ENCODE measurements at places on chromosomes 13 and 19. TPM values are rescaled to one million over a fixed set of nuclear protein-coding genes. Genes with fewer than 3 reads are reported as not detected.
A peak's percentile ranks its signal among the peaks of the same experiment; 100 is the strongest.

Gene MEIS3
- not detected for total RNA-seq

Gene SMIM44
- total RNA-seq = not detected

Gene KIR2DL4
- 0.30 TPM for total RNA-seq

Gene PSG2
- not detected for total RNA-seq

Gene ZNF724
- total RNA-seq = 17.0 TPM

Gene GJB2
- total RNA-seq = 5.4 TPM

DNA sequence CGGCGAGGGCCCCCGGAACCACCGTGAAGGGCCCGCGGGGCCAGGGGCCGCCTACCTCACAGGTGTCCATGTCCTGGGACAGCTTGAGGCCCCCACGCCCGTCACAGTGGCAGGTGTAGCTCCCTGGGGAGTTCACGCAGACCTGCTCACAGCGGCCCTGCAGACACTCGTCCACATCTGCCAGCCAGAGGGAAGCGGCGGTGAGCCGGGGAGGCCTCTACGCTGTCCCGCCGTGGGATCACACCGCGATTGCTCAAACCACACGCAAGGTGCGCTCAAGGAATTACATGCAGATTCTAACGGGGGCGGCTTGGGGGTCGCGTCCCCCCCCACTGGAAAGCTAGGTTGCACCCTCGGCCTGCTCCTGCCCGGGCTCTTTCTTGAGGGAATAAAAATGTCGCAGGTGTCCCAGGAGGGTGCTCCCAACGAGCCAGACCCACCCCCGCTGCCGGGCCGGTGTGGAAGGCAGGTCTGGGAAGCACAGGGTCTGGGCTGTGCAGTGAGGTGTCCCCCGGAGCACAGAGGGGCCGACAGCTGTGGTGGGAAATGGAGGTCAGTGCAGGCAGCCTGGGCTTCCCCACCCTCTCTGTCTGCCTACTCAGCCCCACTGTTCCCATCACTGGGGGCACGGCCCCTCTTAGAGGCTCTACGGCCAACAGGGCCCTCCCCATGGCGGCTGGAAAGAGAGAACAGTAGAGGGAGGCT is 29.2 kb downstream of the GAS6 start:
- peaks cover 13% of the 10 kb centered on the region for H3K4me1 ChIP-seq
- H3K27ac ChIP-seq = no peak overlapping the region
- no peaks in the 10 kb centered on the region for H3K36me3 ChIP-seq
- DNase-seq = no peak

DNA sequence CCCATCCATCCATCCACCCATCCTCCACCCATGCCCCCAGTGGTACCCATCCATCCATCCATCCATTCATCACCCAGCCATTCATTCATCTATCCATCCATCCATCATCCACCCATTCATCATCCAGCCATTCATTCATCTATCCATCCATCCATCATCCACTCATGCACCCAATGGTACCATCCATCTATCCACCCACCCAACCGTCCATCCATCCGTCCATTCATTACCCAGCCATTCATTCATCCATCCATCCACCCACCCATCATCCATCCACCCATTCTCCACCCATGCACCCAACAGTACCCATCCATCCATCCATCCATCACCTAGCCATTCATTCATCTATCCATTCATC is 5.3 kb downstream of the PLPPR3 start:
- no peak overlapping the region for H3K27ac ChIP-seq
- no peak overlapping the region for H3K4me3 ChIP-seq
- H3K36me3 ChIP-seq = peaks cover 28% of the 10 kb centered on the region
- H3K4me1 ChIP-seq = no peaks in the 10 kb centered on the region
- peaks cover 6% of the 10 kb centered on the region for H3K27me3 ChIP-seq

GRCh38 chr19:48246101-48246500 is 9.6 kb downstream of the CARD8 start:
- peak overlapping the region; percentile 47 for H3K27ac ChIP-seq
- H3K27me3 ChIP-seq = no peaks in the 10 kb centered on the region
- H3K4me3 ChIP-seq = no peak overlapping the region
- H3K36me3 ChIP-seq = peaks cover 69% of the 10 kb centered on the region
- DNase-seq = no peak

DNA sequence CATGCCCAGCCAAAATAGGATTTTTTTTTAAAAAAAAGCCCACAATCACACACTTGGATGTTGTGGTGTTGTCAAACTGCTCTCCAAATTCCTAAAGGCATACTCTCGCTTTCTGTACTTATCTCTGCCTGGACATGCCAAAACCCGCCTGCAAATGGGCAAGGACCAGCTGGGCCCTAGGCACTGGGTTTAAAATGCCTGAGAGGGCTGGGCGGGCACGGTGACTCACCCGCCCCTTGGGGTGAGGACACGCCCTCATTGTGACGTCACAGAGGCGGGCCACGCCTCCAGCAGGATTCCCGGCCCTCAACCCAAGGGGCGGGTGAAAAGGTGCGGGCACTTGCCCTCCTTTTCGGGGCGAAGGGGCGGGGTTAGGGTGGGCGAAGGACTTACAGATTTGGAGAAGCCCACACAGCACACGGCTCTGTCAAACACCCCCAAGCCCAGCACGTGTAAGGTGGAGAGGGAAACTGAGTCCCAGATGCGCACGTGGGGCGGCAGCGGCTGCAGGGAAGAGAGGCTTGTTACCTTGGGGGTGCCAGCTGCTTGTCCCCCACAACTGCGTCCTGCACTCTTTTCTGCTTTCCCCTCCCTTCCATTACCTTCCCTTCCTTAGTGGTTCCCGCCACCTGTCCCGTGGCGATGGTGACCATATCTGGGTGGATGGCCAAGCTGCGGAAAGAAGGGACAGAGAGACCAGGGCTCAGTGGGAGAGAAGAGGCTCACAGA is 6.6 kb downstream of the EML2 start:
- H3K36me3 ChIP-seq = peaks cover 10% of the 10 kb centered on the region
- H3K4me1 ChIP-seq = peaks cover 6% of the 10 kb centered on the region
- no peak overlapping the region for H3K4me3 ChIP-seq
- peak; percentile 36 for DNase-seq
- no peaks in the 10 kb centered on the region for H3K27me3 ChIP-seq

DNA sequence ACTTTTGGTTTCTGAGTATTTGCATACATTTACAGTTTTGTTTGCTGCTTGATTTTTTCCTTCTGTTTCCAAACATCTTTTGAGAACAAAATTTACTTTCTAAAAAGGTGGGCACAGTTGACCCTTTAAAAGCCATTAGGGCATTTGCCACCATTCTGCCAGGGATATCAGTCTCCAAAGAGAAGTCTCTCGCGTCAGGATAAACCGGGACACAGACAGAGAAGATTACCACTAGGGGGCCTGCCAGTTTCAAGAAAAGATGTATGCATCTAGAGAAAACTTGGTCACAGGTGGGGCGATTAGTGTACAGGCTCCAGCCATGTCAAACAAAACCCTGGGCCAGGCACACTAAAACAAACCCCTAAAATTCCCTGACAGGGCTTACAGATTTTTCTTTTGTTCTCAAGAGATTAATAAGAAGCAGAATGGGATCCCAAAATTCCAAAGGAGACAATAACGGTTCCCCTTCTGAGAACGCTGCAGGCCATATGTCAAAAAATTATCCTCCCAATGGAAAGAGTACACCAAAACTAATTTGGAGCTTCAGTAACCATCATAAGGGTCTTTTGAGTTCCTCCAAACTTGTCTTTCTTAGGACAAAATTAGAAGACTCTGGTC is 10.7 kb upstream of the PABPC3 start:
- peaks cover 17% of the 10 kb centered on the region for H3K27me3 ChIP-seq
- H3K4me3 ChIP-seq = no peak overlapping the region
- DNase-seq = peak; percentile 29
- no peaks in the 10 kb centered on the region for H3K36me3 ChIP-seq
- H3K4me1 ChIP-seq = no peaks in the 10 kb centered on the region

GRCh38 chr13:72536714-72537394 is 190.6 kb downstream of the MZT1 start:
- DNase-seq = no peak
- H3K27ac ChIP-seq = no peak overlapping the region
- no peaks in the 10 kb centered on the region for H3K36me3 ChIP-seq
- no peak overlapping the region for H3K4me3 ChIP-seq
- no peaks in the 10 kb centered on the region for H3K4me1 ChIP-seq

DNA sequence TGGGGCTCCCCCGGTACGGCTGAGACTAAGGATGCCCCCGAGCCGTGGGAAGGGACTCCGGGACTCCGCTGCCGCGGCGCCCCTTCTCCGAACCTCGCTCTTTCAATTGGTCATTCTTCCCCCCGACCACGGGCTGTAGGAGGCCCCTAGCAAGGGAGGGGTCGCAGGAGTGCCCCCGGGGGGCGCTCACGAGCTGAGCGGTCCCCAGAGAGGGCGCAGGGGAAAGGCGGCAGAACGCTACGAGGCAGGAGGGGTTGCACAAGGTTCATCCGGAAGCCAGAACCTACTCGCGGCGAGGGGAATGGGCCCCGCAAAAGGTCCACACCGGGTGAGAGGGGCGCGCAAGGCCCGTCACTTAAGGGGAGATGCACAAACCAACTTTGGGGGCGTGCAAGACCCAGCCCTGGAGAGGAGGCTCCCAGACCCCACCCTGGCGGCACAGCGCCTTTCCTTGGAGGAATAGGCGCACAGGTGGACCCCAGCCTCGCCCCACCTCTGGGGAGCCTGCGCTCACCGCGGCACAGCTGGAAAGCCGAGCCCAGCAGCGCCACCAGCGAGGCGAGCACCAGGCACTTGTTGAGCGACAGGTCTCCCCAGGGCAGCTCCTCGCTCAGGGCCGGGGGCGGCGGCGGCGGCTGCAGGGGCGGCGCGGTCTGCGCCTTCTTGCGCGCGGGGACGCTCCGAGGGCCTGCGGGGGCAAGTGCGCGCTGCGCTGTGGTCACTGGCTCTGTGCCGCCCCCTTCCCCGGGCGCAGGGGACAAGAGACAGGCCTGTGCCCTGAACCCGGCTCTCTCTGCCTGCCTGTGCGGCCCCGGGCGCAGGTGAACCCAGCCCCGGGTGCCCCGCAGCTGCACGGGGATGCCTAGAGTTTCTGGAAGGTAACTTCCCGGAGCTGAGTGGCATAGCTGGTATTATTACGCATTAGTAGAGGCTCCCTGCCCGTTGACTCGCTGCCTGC is 2.8 kb downstream of the JSRP1 start:
- peak overlapping the region; percentile 25 for H3K4me3 ChIP-seq
- peak; percentile 49 for DNase-seq
- H3K36me3 ChIP-seq = peaks cover 3% of the 10 kb centered on the region
- H3K4me1 ChIP-seq = peaks cover 21% of the 10 kb centered on the region
- peak overlapping the region; percentile 46 for H3K27ac ChIP-seq

DNA sequence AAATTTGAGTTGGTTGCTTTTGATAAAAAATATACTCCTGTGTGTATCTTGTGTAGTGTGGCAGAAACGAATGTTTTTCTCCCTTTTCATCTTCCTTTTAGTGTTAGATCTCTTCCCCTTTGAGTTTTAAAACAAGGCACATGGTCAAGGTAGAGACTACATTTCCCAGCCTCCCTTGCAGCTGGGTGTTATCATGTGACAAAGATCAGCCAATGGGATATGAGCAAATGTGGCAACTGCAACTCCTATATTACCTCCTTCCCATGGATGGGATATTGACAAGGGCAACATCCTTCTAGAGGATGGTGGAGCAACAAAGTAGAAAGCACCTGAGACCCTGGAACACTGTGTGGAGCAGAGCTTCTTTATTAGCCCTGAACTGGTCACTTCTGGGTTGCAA is 42.4 kb downstream of the ADGRE3 start:
- H3K36me3 ChIP-seq = no peaks in the 10 kb centered on the region
- H3K4me3 ChIP-seq = no peak overlapping the region
- no peak overlapping the region for H3K27ac ChIP-seq
- no peaks in the 10 kb centered on the region for H3K4me1 ChIP-seq
- H3K27me3 ChIP-seq = no peaks in the 10 kb centered on the region
- no peak for DNase-seq

GRCh38 chr19:31057476-31057875 is 291.8 kb downstream of the TSHZ3 start:
- no peaks in the 10 kb centered on the region for H3K4me1 ChIP-seq
- no peak overlapping the region for H3K27ac ChIP-seq
- no peaks in the 10 kb centered on the region for H3K36me3 ChIP-seq
- DNase-seq = no peak
- no peak overlapping the region for H3K4me3 ChIP-seq
- H3K27me3 ChIP-seq = no peaks in the 10 kb centered on the region

DNA sequence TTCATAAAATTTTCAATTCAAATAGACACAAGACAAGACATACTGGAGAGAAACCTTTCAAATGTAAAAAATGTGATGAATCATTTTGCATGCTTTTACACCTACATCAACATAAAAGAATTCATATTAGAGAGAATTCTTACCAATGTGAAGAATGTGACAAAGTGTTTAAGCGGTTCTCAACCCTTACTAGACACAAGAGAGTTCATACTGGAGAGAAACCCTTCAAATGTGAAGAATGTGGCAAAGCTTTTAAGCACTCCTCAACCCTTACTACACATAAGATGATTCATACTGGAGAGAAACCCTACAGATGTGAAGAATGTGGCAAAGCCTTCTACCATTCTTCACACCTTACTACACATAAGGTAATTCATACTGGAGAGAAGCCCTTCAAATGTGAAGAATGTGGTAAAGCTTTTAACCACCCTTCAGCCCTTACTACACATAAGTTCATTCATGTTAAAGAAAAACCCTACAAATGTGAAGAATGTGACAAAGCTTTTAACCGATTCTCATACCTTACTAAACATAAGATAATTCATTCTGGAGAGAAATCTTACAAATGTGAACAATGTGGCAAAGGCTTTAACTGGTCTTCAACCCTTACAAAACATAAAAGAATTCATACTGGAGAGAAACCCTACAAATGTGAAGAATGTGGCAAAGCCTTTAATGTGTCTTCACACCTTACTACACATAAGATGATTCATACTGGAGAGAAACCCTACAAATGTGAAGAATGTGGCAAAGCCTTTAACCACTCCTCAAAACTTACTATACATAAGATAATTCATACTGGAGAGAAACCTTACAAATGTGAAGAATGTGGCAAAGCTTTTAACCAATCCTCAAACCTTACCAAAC is 24.6 kb upstream of the ZNF431 start:
- no peak overlapping the region for H3K27ac ChIP-seq
- H3K4me1 ChIP-seq = no peaks in the 10 kb centered on the region
- no peaks in the 10 kb centered on the region for H3K27me3 ChIP-seq
- H3K4me3 ChIP-seq = no peak overlapping the region
- DNase-seq = no peak

DNA sequence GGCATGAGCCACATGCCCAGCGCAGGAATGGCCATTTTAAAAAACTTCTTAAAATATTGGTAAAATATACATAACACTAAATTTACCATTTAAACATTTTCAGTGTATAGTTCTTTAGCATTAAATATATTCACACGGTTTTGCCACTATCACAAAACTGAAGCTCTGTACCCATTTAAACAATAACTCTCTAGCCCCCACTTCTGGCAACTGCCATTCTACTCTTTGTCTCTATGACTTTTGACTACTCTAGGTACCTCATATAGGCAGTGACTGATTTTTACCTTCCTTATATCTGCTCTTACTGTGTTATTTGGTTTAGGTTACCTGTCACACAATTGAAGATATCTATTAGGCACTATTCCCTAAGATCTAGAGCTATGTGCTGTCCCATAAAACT is 2.3 kb upstream of the KBTBD7 start:
- H3K27me3 ChIP-seq = no peaks in the 10 kb centered on the region
- peaks cover 21% of the 10 kb centered on the region for H3K36me3 ChIP-seq

- no peaks in the 10 kb centered on the region for H3K4me1 ChIP-seq
- no peak overlapping the region for H3K27ac ChIP-seq
- no peak for DNase-seq
- H3K36me3 ChIP-seq = no peaks in the 10 kb centered on the region
- no peak overlapping the region for H3K4me3 ChIP-seq
Measured at GRCh38 chr13:104021806-104022397, 955.7 kb upstream of the SLC10A2 start.
